ENCODE measurements at places on chromosomes 11 and 22. TPM values are rescaled to one million over a fixed set of nuclear protein-coding genes. Genes with fewer than 3 reads are reported as not detected.

Gene CFAP300
- total RNA-seq = 5.4 TPM

Gene C11orf16
- total RNA-seq = not detected

Gene MB
- total RNA-seq = 7.5 TPM

Gene OR5B21
- not detected for total RNA-seq

Gene TESMIN
- total RNA-seq = 6.7 TPM

Gene MMP27
- not detected for total RNA-seq

Gene NAALADL1
- not detected for total RNA-seq

Gene TYR
- total RNA-seq = not detected

Gene FOLR3
- total RNA-seq = not detected
